Stomach (tissue), 19 donors: ENCODE measurements at places on chromosomes 12 and 14. TPM values are rescaled to one million over a fixed set of nuclear protein-coding genes. Genes with fewer than 3 reads are reported as not detected.

DNA sequence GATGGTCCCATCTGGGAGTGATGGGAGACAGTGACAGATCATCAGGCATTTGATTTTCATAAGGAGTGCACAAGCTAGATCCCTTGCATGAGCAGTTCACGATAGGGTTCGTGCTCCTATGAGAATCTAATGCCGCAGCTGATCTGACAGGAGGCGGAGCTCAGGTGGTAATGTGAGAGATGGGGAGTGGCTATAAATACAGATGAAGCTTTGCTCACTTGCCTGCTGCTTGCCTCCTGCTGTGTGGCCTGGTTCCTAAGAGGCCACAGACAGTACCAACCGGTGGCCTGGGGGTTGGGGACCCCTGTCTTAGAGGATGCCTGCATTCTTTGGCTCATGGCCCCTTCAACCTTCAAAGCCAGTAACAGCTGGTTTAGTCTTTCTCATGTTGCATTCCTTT lies 130.3 kb downstream of the PTPN11 start:
- DNase-seq, result no peak
- H3K4me3 ChIP-seq, result no peak overlapping the region
- H3K27me3 ChIP-seq, result no peaks in the 10 kb centered on the region
- H3K4me1 ChIP-seq, result no peaks in the 10 kb centered on the region
- H3K27ac ChIP-seq, result no peak overlapping the region

The C14orf39 gene
- not detected for total RNA-seq

The LRRC9 gene
- not detected for total RNA-seq

GRCh38 chr12:26374934-26375680 lies 179.7 kb downstream of the SSPN start:
- DNase-seq, result peak; percentile 9
- no peaks in the 10 kb centered on the region for H3K4me1 ChIP-seq
- H3K36me3 ChIP-seq, result no peaks in the 10 kb centered on the region

GRCh38 chr14:99946652-99947489 lies 118.4 kb upstream of the EVL start:
- H3K4me1 ChIP-seq, result peaks cover 27% of the 10 kb centered on the region
- peaks cover 13% of the 10 kb centered on the region for H3K27me3 ChIP-seq
- H3K27ac ChIP-seq, result no peak overlapping the region
- peaks cover 3% of the 10 kb centered on the region for H3K36me3 ChIP-seq
- H3K4me3 ChIP-seq, result no peak overlapping the region

DNA sequence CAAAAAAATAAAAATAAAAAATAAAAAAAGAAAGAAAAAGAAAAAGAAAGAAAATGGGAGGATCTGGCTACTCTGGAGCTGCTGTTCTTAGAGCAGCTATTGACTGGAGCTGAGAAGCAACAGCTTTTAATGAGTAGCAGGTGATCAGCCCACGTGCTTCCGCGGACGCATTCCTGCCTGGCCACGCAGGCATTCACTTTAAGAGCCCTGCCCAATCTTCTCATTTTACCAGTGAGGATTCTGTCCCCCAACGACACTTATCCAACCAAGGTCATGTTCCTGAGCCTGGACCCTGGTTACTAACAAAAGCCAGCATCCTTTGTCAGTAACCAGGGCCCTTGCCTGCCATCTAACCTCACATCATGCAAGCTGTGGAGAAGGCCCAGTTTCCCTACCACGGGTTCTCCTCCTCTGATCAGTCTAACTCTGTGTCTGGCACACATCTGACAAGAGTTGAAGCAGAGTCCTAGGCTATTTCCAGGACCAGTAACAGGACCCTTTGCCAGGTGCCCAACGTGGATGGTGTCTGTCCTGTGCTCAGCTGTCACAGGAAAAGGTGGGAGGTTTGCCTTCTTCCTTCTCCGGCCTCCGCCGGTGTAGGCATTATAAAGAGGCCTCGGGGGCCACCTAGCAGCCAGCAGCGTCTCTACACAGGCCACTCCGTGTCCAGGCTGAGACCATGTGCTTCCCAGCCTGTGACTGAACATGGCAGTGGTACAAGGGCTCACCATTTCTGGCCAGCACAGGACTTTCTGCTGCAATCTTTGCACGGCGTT lies 60.9 kb upstream of the GPATCH2L start:
- no peaks in the 10 kb centered on the region for H3K27me3 ChIP-seq
- no peaks in the 10 kb centered on the region for H3K4me1 ChIP-seq
- H3K27ac ChIP-seq, result no peak overlapping the region
- no peak overlapping the region for H3K4me3 ChIP-seq
- H3K36me3 ChIP-seq, result no peaks in the 10 kb centered on the region

DNA sequence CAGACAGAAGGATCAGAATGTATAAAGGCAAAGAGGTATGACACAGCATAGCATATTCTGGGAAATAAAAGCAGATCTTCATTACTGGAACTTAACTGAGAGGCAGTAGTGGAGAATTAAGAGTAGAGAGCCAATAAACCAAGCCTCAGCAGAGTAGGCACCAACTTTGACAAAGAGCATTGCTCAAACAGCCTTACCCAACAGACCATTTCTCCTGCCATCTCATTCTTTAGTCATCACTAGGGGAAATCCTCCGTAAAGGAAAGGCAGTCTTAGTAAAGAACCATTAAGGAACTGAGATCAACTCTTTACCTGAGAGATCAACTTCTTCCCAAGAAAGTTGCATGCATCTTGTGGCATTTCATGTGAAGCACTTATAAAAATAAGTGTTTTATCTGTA lies 36.6 kb downstream of the SENP1 start:
- H3K4me1 ChIP-seq, result no peaks in the 10 kb centered on the region
- H3K27me3 ChIP-seq, result no peaks in the 10 kb centered on the region
- H3K36me3 ChIP-seq, result peaks cover 98% of the 10 kb centered on the region
- no peak for DNase-seq
- H3K4me3 ChIP-seq, result no peak overlapping the region
- no peak overlapping the region for H3K27ac ChIP-seq

The RNASE11 gene
- total RNA-seq, result not detected

DNA sequence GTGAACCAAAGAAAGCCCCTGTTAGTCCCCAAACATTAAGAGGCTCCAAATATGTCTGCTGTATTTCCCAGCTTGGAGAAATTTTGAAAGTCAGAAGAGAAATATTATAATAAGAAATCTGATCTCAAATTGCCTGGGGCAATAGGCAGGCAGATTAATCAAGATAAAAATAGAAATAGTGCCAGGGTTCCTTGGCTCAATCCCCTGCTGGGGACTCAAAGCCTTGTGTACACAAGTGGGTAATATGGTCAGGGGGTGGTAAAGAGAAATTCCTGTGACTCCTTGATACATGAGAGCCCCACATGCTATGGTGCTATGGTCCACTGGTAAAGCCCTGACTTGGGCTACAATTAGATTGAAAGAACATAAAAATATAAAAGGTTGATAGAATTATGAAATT lies 41.3 kb upstream of the ARID2 start:
- no peaks in the 10 kb centered on the region for H3K36me3 ChIP-seq
- H3K4me3 ChIP-seq, result no peak overlapping the region
- DNase-seq, result no peak
- H3K27ac ChIP-seq, result no peak overlapping the region
- H3K4me1 ChIP-seq, result no peaks in the 10 kb centered on the region

DNA sequence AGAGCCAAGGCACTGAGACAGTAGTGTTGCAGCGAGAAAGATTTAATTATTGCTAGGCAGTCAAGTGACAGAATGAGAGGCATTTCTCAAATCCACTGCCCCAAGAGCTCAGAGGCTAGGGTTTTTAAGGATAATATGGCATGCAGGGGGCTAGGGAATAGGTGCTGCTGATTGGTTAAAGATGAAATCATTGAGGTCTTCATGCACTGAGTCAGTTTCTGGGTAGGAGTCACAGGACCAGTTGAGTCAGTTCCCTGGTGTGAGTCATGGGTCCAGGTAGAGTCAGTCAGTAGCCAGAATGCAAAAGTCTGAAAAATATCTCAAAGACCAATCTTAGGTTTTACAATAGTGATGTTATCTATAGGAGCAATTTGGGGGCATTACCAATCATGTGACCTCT lies 323.8 kb downstream of the RGS6 start:
- H3K4me3 ChIP-seq, result no peak overlapping the region
- H3K27ac ChIP-seq, result no peak overlapping the region
- H3K4me1 ChIP-seq, result no peaks in the 10 kb centered on the region
- no peak for DNase-seq

The TUNAR gene
- not detected for total RNA-seq

The RPAP3 gene
- total RNA-seq, result 12.3 TPM

The FGF6 gene
- total RNA-seq, result not detected

The DYNLL1 gene
- 152 TPM for total RNA-seq

- H3K27ac ChIP-seq, result peak overlapping the region; percentile 85
- peak; percentile 90 for DNase-seq
- H3K27me3 ChIP-seq, result peaks cover 27% of the 10 kb centered on the region
- H3K36me3 ChIP-seq, result no peaks in the 10 kb centered on the region
- H3K4me3 ChIP-seq, result peak overlapping the region; percentile 54
Measured at GRCh38 chr14:104116756-104117340, 21.5 kb upstream of the KIF26A start.

DNA sequence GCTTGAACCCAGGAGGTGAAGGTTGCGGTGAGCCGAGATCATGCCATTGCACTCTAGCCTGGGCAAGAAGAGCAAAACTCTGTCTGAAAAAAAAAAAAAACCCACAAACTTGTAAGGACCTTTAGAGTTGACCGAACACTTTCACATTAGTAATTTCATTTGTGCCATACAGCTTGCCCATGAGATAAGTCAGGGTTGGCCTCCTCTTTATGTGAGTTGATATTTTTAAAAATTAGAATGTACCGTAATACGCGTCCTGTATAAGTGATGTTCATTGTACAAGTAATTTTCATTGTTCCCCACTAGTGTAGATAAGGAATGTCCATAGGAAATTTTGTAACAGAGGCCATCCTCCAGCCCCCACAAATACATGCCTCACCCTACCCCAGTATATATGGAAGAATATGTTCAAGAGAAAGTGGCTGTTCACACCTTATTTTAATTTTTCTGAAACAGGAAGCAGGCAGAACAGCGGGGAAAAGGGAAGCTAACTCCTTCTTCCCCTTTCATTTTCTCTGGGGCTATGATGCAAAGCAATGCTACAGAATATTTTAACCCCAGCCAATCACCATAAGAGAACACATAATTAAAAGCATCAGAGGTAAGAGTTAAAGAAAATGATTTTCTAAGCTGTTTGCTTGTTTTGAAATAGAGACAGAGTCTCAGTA lies 31.9 kb upstream of the HIF1A start:
- H3K4me3 ChIP-seq, result no peak overlapping the region
- H3K36me3 ChIP-seq, result no peaks in the 10 kb centered on the region
- H3K27ac ChIP-seq, result peak overlapping the region; percentile 43
- DNase-seq, result no peak
- H3K4me1 ChIP-seq, result peaks cover 10% of the 10 kb centered on the region
- H3K27me3 ChIP-seq, result no peaks in the 10 kb centered on the region

The CLEC1A gene
- not detected for total RNA-seq

The PRR4 gene
- 3.5 TPM for total RNA-seq

DNA sequence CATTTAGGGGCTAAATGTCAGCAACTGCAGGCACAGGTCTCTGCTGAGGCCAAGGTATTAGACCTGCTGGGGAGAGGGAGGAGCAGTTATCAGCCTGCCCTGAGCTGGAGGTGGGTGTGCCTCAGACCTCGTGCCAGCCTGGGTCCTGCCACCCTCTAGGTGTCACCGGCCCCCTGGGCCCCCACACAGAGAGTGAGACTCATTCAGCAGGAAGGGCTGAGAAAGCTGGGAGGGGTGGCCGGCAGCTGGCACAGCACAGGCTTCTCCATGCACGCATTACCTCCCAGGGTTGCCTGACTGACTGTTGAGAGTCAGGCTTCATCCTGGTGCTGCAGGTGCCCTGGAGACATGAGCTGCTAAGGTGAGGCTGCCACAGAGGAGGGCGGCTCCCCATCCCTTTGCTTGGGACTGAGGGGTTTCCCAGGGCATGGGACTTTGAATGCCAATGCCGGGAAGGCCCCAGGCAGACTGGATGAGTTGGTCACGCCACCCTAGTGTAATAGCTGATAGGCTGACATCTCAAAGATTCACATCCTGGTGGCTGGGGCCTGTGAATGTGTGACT lies 75.3 kb upstream of the C14orf180 start:
- H3K36me3 ChIP-seq, result no peaks in the 10 kb centered on the region
- peaks cover 20% of the 10 kb centered on the region for H3K27me3 ChIP-seq
- no peak overlapping the region for H3K27ac ChIP-seq
- DNase-seq, result no peak
- H3K4me3 ChIP-seq, result no peak overlapping the region
- H3K4me1 ChIP-seq, result no peaks in the 10 kb centered on the region

- no peak overlapping the region for H3K4me3 ChIP-seq
- no peaks in the 10 kb centered on the region for H3K36me3 ChIP-seq
- no peak overlapping the region for H3K27ac ChIP-seq
- H3K27me3 ChIP-seq, result no peaks in the 10 kb centered on the region
Measured at GRCh38 chr14:49447540-49448107, 138.6 kb downstream of the RPS29 start.

- no peaks in the 10 kb centered on the region for H3K27me3 ChIP-seq
- DNase-seq, result no peak
- no peak overlapping the region for H3K27ac ChIP-seq
- H3K4me3 ChIP-seq, result no peak overlapping the region
- H3K36me3 ChIP-seq, result peaks cover 75% of the 10 kb centered on the region
Measured at GRCh38 chr14:75435473-75435872, 7.7 kb downstream of the JDP2 start.

DNA sequence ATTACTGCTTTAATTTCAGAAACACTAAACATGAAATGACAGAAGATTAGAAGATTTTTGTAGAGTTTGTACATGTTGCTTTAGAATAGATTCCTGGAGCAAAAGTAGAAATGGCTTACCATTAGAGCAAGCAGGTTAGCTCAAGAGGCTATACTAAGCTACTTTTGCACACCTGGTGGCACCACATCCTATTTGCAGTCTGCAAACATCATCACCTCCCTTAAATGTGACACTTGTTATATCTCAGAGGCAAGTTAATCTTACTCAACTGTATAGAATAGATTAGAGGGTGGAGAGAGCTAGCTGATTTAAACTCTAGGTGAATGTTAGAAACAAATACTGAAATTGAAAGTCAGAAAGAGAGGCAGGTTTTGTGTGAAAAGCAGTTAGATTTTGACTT lies 30.7 kb upstream of the OR4E1 start:
- DNase-seq, result no peak
- H3K4me3 ChIP-seq, result no peak overlapping the region
- no peaks in the 10 kb centered on the region for H3K27me3 ChIP-seq
- H3K4me1 ChIP-seq, result no peaks in the 10 kb centered on the region

The GLS2 gene
- total RNA-seq, result not detected

DNA sequence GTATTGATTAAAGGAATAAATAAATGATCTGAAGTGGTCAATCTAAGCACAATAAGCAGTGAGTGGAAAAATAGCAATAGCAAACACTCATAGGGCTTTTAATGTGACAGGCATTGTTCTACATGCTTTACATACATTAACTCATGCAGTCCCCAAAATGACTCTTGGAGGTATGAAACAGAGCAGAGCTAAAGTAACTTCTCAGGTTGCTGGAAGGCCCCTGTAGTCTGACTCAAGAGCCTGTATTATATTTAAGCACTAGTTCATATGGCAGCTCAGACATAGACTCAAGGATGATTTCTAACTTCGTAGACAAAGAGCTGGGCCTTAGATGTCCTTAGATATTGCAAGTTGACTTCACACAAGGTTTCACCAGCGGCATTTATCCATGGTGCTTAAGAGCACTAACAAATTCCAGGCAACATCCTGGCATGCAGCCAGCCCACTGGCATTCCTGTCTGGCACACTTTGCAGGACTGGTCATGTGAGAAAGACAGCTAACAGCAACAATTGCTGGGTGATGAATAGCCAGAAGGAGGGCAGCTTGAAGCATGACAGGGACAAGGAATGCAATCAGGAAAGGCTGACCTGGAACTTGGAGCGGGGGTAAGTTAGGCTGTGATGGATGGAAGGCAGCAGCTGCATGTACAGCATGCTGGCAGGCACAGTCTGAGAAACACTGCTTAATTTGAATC lies 22.9 kb upstream of the KTN1 start:
- no peak overlapping the region for H3K27ac ChIP-seq
- no peak overlapping the region for H3K4me3 ChIP-seq
- DNase-seq, result peak; percentile 83
- peaks cover 10% of the 10 kb centered on the region for H3K4me1 ChIP-seq
- no peaks in the 10 kb centered on the region for H3K36me3 ChIP-seq

The CDH24 gene
- total RNA-seq, result not detected
